Activated CD4-positive, alpha-beta T cell treated with anti-CD3 and anti-CD28 coated beads, Interleukin-2, amount 50 U/mL, for 4 hours (primary cell): ENCODE measurements at places on chromosomes 12 and 14.

DNA sequence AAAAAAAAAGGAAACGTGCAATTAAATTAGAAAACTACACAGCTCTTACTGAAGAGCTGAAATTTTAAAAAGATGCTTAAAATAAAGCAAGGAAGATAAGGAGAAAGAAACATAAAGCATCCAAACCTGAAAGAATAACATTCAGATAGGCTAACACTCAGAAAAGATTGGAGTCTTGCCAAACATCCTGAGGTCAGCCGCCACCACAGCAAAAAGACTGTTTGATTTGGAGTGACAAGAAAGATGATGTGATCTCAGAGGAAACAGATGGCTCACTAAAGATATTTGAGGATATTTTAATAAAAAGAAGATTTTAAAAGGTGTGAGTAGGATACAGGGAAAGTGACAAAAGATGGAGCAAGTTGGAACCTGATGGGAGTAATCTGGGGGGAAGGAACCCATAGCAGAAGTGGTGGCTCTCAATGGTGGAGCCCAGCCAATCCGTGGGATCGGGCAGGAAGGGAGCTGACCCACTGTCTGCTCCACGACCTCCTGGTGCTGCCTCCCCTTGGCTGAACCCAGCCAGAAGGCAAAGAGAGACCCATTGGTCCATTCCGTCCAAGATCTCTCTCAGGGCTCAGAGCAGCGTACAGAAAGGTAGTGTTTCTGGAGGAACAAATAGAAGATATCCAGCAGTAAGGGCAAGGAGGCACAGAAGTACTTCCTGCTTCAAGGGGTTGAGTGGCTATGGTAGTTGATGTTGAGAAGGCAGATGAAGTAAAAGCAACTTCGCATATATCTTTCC lies 469.6 kb downstream of the RGS6 start:
- no peak for DNase-seq

GRCh38 chr12:40581889-40582288 lies 110.3 kb upstream of the CNTN1 start:
- no peak for DNase-seq

GRCh38 chr12:125871811-125872594 lies 806.8 kb downstream of the AACS start:
- DNase-seq = no peak

GRCh38 chr14:101288436-101289229 lies 272.7 kb upstream of the DIO3 start:
- no peak for DNase-seq

DNA sequence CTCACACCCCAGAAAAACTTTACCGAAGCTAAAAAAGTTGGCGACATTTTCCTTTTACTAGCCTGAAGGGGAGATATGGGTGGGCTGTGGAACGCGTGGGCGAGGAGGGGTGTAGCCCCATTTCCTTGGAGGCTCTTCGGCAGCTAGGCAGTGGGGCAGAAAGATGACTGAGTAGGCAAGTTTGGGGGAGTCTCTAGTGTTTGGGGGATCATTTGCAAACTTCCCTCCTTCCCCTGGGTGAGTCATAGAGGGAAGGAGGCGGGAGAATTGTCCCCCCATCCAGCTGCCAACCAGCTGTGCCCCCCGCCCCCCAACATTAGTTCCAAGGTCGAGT lies 2.3 kb downstream of the GLI1 start:
- no peak for DNase-seq
